A172 (cell line): ENCODE measurements at places on chromosomes 7 and 10. TPM values are rescaled to one million over a fixed set of nuclear protein-coding genes. Genes with fewer than 3 reads are reported as not detected.

VWDE gene
- 0.05 TPM in 1 of 2 replicates, not detected in the other for total RNA-seq

SLC13A1 gene
- not detected in 2 replicates for total RNA-seq

DNA sequence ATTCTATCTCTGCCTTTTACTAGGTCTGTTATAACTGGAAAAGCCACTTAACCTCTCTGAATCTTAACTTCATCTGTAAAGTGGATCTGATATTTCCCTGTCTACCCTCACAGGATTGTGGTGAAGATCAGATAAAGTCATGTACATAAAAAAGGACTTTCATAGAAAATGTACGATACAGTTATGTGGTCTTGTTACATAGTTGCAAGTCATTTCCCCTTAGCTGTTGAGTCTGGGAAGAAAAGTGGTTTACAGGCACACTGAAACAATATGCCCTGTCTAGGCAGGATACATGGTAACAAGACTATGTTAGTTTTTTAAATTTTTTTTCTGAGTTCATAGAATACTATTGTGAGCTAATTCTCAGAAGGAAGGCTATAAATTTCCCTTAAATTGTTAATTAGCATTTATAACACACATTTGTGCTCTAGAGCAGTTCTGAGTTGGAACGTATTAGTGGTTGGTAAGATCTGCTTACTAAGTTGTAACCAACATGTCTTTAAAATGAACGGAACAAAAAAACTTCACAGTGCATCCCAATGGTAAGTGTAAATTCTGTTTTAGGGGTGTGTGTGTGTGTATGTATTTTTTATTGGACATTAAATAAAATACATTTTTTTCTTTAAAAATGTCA, 7.1 kb upstream of the GSTO1 start:
- no peak for DNase-seq

- peak; percentile 76 for DNase-seq
Measured at GRCh38 chr10:88932539-88933256, 19.9 kb downstream of the ACTA2 start.

DNA sequence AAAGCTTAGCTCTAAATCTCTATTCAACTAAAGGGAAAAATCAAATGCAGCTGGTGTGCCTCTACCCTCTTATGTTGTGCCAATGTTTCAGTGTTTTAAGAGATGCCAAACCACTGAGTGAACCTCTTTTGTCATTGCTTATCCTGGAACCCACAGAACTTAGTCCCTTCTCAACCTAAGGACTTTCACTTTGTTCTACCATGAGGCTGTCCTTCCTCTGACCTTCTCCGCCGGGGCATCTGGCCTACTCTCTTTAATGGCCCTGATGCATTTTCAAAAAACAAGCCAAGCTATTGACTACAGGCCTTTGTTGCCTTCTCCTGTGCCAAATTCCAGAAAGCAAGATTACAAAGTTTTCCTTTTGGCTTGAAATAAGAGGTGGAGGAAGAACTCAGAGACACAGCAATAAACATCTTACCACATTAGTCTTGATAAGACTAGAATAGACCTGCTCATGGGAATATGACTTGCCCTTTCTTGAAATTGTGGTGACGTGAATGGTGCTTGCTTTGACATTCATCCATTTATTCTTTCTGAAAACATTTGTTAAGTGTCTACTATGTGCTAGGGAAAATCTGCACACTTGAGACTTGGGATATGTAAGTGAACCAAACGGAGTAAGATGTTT, 253.2 kb upstream of the SMIM30 start:
- DNase-seq: no peak

GRCh38 chr10:31278279-31278941, 40.6 kb upstream of the ZEB1 start:
- DNase-seq: peak; percentile 42

- DNase-seq: no peak
Measured at GRCh38 chr10:104435822-104436221, 82.2 kb downstream of the CFAP58 start.

FXYD4 gene
- not detected in 2 replicates for total RNA-seq

DNA sequence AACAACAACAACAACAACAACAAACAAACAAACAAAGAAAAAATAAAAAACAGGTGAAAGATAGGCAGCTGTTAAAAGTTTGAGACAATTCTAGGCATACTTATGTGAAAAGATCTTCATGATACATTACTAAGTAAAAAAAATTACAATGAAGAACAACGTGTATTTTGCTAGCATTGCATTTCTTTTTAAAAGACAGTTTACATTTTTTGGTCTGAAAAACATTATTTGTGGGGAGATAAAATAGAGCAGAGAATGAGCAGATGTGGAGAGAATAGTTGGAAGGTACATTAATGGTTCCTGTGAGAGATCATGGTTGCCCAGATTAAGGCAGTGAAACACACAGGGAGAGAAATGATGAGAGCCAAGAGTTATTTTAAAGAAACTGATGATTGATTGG, 210.2 kb upstream of the MKLN1 start:
- DNase-seq: no peak

DNA sequence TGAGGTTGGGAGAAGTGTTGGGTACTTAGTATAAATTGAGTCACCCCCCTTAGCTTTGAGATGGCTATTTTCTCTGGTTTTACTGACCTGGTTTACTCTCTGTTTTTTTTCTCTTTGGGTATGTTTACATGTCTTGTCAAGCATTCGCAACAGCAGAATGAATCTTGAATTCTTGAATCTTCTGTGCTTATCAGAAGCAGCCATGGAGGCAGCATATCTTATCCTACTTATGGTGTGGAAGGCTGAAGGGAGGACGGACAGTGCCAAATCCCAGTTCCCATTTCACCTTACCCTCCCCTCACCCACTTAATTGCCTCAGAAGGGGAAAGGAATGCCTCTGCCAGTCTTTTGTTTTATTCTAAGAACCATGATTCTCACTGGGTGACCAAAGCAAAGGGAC, 3.7 kb downstream of the SND1 start:
- DNase-seq: no peak

GRCh38 chr10:44463511-44464121, 78.7 kb upstream of the CXCL12 start:
- DNase-seq: no peak

ASAH2 gene
- 0.46 and 0.83 TPM in 2 replicates for total RNA-seq
